ENCODE measurements at places on chromosomes 4 and X. TPM values are rescaled to one million over a fixed set of nuclear protein-coding genes. Genes with fewer than 3 reads are reported as not detected.

- no peaks in the 10 kb centered on the region for H3K4me1 ChIP-seq
- no peak overlapping the region for H3K27ac ChIP-seq
- H3K36me3 ChIP-seq, result no peaks in the 10 kb centered on the region
These were observed 14.7 kb downstream of the ATXN3L start for GRCh38 chrX:13305108-13305507.

DNA sequence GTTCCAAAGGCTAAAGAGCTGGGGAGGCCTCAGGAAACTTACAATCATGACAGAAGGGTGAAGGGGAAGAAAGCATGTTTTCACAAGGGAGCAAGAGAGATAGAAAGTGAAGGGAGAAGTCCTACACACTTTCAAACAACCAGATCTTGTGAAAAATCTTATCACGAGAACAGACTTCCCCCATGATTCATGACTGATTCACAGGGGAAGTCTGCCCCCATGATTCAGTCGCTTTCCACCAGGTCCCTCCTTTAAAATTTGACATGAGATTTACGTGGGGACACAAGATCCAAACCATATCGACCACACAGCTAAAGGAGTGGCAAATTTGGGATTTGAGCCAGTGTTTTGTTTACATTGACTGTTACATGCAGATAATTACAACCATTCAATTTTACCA is 971.1 kb upstream of the HS3ST1 start:
- H3K4me1 ChIP-seq, result no peaks in the 10 kb centered on the region
- H3K36me3 ChIP-seq, result no peaks in the 10 kb centered on the region
- DNase-seq, result no peak
- H3K4me3 ChIP-seq, result no peak overlapping the region
- no peak overlapping the region for H3K27ac ChIP-seq
- no peaks in the 10 kb centered on the region for H3K27me3 ChIP-seq

DNA sequence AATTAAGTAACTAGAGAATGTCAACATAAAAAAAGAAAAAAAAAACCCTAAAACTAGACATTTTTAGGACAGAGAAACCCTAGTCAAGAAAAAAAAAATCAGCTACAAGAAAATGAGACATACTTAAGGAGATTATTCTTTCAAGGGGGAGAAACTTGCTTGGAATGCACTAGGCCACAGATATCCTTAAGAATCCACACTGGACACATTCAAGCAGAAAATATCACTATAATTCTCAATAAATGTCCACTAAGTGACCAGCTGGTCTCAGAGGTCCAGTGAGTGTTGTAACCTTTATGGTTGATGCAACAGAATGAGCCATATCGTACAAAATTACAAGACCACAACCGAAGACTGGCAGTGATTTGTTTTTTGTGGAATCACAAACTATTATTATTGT is 15.6 kb upstream of the IBSP start:
- no peaks in the 10 kb centered on the region for H3K27me3 ChIP-seq
- no peaks in the 10 kb centered on the region for H3K4me1 ChIP-seq
- H3K27ac ChIP-seq, result no peak overlapping the region
- no peaks in the 10 kb centered on the region for H3K36me3 ChIP-seq

The MFSD8 gene
- total RNA-seq, result 20.9 TPM

DNA sequence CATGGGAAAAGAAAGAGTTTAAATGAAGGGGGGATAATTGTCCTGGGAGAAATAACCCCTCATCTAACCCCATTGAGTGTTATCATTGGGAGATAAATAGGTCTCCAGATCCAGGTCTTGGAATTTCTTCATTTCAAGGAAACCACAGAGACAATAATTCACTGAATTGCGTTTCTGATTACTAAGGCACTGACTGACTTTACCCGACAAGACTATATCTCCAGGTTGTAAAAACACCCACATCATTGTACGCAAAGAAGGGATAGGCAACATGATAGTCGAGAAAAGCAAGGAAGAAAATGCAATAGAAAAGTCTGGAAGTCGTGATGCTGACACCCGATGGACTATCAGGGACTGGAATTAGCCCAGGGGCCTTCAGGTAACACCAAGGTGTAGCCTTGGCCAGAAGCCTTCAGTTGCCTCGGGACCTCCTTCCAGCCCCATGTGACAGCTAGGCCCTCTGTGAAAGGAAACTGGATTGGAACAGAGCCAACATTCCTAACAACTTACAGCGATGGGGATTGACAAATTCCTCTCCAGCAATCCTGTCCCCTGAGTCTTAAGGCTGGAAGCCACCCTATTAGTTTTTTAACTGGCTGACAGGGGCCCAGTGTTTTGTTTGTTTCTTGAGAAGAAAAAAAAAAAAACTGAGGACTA is 46.5 kb upstream of the RAB9B start:
- no peak for DNase-seq
- no peaks in the 10 kb centered on the region for H3K27me3 ChIP-seq
- no peak overlapping the region for H3K27ac ChIP-seq
- no peaks in the 10 kb centered on the region for H3K36me3 ChIP-seq

DNA sequence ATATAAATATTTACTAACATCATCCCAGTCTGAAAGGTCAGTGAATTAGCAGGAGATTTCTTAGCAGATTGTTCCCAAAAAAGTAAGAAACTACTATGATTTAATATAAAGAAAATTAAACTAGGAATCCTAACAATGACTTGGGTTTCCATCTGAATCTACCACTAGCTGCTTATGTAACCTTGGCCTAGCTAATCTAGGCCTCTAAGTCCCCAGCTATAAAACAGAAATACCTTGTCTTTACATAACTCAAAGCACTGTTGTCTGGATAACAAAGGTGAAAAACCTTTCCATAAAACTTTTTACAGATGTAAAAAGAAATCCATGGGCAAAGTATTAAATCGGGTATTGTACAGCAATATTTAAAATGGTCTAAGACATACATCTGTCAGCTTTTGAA is 3.0 kb downstream of the FBXL5 start:
- H3K4me1 ChIP-seq, result peaks cover 65% of the 10 kb centered on the region
- H3K27me3 ChIP-seq, result no peaks in the 10 kb centered on the region
- H3K36me3 ChIP-seq, result no peaks in the 10 kb centered on the region
- H3K4me3 ChIP-seq, result peak overlapping the region; percentile 68
- H3K27ac ChIP-seq, result peak overlapping the region; percentile 99

The GPRASP1 gene
- total RNA-seq, result 5.0 TPM

GRCh38 chrX:19886883-19887531 is 393 bp downstream of the SH3KBP1 start:
- H3K4me3 ChIP-seq, result peak overlapping the region; percentile 65
- DNase-seq, result peak; percentile 51
- H3K27me3 ChIP-seq, result no peaks in the 10 kb centered on the region
- peaks cover 6% of the 10 kb centered on the region for H3K4me1 ChIP-seq
- H3K27ac ChIP-seq, result peak overlapping the region; percentile 78

DNA sequence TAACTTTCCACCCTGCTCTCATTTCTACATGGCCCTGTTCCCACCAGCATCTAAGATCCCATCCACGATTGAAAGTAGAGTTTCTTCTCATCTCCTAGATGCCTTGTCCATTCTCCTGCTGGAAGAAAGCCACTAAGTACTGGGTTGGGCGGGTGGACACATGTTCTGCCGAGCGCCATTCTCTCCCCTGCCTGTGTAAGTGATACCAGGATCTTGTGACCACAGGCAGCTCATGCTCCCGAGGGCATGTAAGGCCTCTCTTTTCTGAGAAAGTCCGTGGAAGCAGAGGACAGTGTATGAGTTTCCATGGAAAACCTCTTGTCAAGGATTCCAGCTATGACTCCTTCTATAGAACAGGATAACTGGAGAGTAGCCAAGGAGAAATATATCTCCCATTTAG is 3.3 kb upstream of the SLC25A4 start:
- no peak overlapping the region for H3K27ac ChIP-seq
- peaks cover 18% of the 10 kb centered on the region for H3K4me1 ChIP-seq
- H3K4me3 ChIP-seq, result no peak overlapping the region
- no peaks in the 10 kb centered on the region for H3K36me3 ChIP-seq
- DNase-seq, result no peak

The SYTL5 gene
- total RNA-seq, result 1.6 TPM

DNA sequence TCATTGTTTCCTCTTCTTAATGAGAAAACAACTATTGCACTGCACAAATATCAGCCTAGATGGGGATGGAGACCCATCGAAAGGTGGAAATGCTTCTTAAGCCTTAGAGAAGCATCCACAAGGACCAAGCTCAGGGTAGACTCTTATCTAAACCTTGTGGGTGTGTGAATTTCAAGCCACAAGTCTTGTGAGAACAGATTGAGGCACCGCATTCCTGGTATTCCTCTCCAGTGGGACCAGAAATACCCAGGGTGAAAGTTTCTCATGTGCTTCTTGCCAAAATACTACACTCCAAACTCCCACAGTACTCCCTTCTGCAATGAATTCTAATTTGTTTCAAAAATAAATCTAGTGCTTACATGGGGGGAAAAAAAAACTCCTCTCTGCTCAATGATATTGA is 375.6 kb downstream of the PDGFC start:
- H3K4me3 ChIP-seq, result no peak overlapping the region
- H3K4me1 ChIP-seq, result peaks cover 9% of the 10 kb centered on the region
- H3K36me3 ChIP-seq, result no peaks in the 10 kb centered on the region
- no peak overlapping the region for H3K27ac ChIP-seq
- H3K27me3 ChIP-seq, result no peaks in the 10 kb centered on the region
- DNase-seq, result no peak

The IL21 gene
- not detected for total RNA-seq

- no peaks in the 10 kb centered on the region for H3K4me1 ChIP-seq
- H3K4me3 ChIP-seq, result no peak overlapping the region
- H3K27me3 ChIP-seq, result no peaks in the 10 kb centered on the region
- no peaks in the 10 kb centered on the region for H3K36me3 ChIP-seq
- no peak overlapping the region for H3K27ac ChIP-seq
These were observed 23.4 kb downstream of the ARHGEF9 start for GRCh38 chrX:63761639-63762038.

The EPHA5 gene
- total RNA-seq, result 0.09 TPM

The TFE3 gene
- 51.4 TPM for total RNA-seq

GRCh38 chr4:2722033-2722432 is 34.1 kb downstream of the TNIP2 start:
- peaks cover 68% of the 10 kb centered on the region for H3K36me3 ChIP-seq
- no peak for DNase-seq

GRCh38 chr4:106344647-106344970 is 24.0 kb downstream of the GIMD1 start:
- H3K36me3 ChIP-seq, result peaks cover 34% of the 10 kb centered on the region
- no peak overlapping the region for H3K27ac ChIP-seq
- H3K4me1 ChIP-seq, result no peaks in the 10 kb centered on the region
- DNase-seq, result no peak

DNA sequence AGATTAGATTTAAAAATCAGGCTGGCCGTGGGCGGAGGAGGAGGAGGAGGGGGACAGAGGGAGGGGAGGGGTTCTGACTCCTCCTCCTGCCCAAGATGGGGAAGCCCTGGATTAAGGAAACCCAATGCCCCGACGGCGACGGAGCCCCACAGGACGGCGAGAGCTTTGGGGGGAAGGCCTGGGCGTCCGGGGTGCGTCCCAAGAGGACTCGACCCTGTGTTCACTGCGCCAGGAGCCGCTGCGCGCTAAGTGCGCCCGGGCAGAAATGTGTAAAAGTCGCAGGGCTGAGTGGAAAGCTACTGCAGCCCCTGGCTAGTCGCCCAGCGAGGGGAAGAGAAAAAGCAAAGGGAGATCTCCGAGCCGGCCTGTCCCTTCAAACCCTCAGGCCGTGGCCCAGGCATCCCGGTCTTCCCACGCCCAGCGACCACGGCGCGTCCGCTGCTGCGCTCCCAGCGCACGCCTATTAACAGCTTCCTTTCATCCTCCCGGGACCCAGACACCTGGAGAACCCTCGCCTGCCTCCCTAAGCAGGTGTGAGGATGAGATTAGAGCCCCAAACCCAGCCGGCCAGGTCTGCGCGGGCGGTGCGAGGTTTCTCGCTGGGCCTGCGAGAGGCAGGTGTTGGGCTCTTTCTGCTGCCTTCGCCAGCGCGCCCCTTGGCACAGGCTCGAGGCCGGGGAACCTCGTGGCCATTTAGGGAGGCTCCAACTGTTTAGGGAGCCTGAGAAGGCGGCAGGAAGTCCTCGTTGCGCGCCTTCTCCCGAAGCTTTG is 1.4 kb upstream of the RPS6KA3 start:
- peaks cover 17% of the 10 kb centered on the region for H3K4me1 ChIP-seq
- H3K36me3 ChIP-seq, result no peaks in the 10 kb centered on the region

DNA sequence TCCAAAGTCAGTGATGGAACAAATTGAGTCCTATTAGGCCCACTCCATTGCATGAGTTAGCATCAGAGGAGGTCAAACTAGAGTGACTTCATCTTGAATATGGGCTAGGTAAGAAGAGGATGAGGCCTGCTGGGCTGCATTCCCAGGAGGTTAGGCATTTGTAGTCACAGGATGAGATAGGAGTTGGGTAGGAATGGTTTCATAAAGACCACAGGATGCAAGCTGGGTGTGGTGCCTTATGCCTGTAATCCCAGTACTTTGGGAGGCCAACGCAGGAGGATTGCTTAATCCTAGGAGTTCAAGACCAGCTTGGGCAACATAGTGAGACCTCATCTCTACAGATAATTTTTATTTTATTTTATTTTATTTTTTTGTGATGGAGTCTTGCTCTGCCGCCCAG is 26.8 kb downstream of the PDGFRA start:
- H3K36me3 ChIP-seq, result no peaks in the 10 kb centered on the region
- no peaks in the 10 kb centered on the region for H3K4me1 ChIP-seq

- DNase-seq, result no peak
- no peak overlapping the region for H3K4me3 ChIP-seq
- no peak overlapping the region for H3K27ac ChIP-seq
- H3K36me3 ChIP-seq, result no peaks in the 10 kb centered on the region
These were observed 532.1 kb upstream of the HTR2C start for GRCh38 chrX:114051667-114052315.

All from lower lobe of right lung (tissue), 2 donors.